ENCODE measurements at places on chromosomes 16 and 17.
A peak's percentile ranks its signal among the peaks of the same experiment; 100 is the strongest.

GRCh38 chr17:58335779-58336455 is 7.3 kb upstream of the TSPOAP1 start:
- no peak for DNase-seq

DNA sequence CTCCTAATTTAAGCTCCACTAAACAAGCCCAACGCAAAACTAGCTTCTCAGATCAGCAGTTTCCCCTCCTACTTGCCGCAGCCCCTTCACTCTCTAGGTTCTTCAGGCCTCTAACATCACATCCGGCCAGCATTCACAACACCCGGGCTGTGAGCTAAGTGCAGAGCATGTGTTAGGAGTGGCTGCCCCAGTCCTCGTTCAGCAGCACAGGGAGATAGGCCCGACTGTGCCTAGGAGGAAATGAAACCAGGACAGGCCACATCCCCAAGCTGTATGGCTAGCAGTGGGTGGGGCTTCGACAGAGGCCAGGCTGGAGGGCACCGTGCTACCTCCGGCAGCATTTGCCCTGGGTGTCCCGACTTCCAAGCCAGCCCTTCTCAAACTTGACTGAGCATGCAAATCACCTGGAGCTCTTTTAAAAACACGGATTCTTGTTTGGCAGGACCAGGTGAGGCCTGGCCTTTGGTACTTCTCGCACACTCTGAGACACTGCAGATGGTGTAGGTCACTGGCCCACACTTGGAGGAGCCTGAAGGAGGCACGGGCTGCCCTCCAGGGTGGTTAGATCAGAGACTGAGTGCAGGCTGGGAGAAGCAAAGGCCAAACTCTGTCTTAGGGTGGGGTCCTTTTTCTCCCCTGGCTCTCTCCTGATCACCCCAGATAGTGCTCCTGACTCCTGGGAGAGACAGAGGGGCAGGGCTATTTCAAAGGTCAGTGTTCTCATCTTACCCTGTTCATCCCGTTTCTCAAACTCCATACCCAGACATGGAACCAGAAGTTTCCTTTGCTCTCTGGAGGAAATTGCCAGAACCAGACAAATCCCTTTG is 202.0 kb downstream of the C16orf78 start:
- no peak for DNase-seq

DNA sequence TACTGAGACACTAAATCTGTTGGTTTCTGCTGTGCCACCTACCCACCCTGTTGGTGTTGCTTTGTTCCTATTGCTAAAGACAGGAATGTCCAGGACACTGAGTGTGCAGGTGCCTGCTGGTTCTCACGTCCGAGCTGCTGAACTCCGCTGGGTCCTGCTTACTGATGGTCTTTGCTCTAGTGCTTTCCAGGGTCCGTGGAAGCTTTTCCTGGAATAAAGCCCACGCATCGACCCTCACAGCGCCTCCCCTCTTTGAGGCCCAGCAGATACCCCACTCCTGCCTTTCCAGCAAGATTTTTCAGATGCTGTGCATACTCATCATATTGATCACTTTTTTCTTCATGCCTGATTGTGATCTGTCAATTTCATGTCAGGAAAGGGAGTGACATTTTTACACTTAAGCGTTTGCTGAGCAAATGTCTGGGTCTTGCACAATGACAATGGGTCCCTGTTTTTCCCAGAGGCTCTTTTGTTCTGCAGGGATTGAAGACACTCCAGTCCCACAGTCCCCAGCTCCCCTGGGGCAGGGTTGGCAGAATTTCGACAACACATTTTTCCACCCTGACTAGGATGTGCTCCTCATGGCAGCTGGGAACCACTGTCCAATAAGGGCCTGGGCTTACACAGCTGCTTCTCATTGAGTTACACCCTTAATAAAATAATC is 14.6 kb downstream of the STH start:
- peak; percentile 51 for DNase-seq

DNA sequence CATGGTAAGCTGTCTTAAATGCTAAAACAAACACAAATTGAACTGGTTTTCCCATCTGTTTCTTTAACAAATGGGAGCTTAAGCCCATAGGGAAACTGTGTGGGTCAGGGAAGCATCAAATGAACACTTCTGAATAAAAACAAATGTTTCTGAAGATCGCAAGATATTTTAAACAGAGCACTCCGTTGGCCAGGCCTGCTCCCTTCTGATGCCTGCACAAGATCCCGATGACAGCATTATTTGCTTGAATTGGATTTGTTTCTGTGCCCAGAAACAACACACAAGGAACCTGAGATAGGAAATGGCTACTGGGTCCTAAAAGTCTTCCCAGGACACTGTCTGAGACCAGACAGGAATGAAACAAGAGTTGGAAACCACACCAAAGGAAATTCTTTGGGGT is 425.8 kb upstream of the ZFHX3 start:
- DNase-seq = no peak

DNA sequence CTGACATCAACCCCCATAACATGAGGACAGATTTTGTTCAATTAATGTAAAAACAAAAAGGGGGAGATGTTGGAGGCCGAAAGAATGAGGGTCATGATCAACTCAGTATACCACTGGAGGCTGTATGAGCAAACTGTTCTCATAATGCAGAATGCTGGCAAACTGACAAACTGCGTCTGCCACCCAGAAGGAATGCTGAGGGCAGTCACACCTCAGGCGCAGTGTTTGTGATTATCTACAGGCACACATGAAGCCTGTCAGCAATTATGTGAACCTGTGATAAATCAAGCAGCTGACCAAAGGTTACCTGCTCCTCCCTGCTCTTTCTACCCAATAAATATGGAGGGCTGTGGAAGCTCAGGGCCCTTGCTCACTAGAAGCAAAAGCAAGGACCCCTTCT is 27.3 kb downstream of the CD300LG start:
- no peak for DNase-seq

- no peak for DNase-seq
These were observed 56.5 kb downstream of the XPO6 start for GRCh38 chr16:28155293-28155692.

- DNase-seq = peak; percentile 84
These were observed 51.8 kb downstream of the LYRM1 start for GRCh38 chr16:20952139-20952920.

DNA sequence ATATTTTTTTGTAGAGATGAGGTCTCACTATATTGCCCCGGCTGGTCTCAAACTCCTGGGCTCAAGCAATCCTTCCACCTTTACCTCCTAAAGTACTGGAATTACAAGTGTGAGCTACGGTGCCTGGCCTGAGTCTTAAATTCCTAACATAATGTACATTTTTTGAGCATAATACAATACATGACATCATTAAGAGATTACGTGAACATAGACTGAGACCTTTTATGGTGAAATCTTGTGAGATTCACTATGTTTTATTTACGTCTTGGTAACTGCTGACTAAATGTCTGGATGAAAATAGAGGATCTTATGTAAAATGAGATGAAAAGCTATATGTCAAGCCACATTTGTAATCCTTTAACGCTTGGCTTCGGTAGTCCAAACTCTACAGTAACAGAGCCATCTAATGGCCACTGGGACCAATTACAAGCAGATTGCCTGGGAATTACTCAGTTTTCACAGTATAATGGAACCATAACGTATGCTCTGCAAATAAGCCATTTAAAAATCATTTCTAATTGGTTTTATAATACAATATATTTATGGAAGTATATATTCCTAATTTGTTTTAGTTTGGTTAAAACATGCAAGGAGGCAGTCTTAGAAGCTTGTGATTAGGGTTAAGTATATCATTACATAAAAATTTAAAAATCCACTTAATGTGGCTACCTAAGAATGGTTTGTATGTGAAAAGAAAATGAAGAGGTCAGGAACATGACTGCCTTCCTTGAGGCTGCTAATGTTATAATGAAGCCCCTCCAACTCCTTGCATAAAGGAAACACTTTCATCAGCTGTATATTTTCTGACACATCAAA is 8.1 kb upstream of the EFCAB13 start:
- peak; percentile 76 for DNase-seq

Data from epithelial cell of esophagus (primary cell).